ENCODE measurements at places on chromosomes 5 and 9.
A peak's percentile ranks its signal among the peaks of the same experiment; 100 is the strongest.

GRCh38 chr9:5389109-5389732 is 48.5 kb downstream of the PLGRKT start:
- no peak for DNase-seq

DNA sequence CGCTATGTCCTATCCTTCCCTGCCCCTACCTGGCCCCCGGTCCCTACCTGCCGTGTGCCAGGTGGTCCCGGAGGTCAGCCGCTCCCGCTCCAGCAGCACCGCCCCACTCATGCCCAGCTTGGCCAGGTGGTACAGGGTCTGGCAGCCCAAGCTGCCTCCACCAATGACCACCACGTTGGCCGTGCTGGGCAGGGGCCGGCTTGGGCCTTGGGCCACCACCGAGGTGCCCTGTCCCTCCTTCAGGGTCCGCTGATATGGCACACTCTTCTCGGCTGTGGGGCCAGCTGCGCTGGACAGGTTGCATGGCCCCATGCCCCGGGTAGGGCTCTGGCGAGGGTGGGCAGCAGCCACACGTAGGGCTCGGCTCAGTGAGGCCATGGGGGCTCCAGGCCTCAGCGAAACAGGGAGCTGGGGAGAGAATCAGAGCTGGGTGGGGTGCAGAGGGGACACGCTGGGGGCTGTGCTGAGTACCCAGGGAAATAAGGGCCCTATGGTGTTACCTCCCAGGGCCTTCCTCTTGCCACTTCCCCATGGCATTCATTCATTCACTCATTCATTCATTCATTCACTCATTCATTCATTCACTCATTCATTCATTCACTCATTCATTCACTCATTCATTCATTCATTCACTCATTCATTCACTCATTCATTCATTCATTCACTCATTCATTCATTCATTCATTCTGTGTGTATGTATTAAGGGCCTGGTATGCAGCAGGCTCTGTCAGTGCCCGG is 4.2 kb downstream of the SARDH start:
- no peak for DNase-seq

- DNase-seq: no peak
These were observed 2.2 kb downstream of the GAS1 start for GRCh38 chr9:86944796-86945727.

DNA sequence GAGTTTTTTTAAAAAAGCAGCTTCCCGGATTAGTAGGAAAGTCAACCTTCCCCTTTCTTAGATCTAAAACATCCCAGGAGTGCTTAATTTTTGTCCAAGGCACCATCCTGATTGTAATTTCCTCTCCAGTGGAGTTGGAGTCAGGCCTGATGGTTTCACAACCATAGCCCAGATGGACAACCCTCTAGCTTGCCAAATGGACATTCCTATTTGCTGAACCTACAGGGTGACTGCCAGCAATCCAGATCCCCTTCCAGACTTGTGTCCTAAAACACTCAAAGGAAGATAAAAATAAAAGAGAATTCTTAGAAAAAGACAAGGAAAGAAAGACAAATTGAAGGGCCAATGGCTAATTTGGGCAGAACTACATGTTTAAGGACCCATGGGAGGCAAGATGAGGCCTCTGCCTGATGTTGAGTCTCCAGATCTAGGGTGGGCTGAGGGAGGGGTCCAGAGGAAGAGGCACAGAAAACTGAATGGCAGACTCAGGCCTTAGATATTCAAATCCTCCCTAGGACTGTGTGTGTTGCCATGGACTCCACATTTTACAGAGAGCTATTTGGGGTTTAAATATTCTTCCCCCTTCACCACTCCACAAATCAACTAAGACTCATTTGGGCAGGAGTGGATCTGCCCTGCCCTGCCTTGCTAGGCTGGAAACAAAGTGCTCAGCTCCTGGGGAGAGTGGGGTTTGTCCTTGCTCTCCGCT is 38.5 kb upstream of the SLC44A1 start:
- peak; percentile 52 for DNase-seq

DNA sequence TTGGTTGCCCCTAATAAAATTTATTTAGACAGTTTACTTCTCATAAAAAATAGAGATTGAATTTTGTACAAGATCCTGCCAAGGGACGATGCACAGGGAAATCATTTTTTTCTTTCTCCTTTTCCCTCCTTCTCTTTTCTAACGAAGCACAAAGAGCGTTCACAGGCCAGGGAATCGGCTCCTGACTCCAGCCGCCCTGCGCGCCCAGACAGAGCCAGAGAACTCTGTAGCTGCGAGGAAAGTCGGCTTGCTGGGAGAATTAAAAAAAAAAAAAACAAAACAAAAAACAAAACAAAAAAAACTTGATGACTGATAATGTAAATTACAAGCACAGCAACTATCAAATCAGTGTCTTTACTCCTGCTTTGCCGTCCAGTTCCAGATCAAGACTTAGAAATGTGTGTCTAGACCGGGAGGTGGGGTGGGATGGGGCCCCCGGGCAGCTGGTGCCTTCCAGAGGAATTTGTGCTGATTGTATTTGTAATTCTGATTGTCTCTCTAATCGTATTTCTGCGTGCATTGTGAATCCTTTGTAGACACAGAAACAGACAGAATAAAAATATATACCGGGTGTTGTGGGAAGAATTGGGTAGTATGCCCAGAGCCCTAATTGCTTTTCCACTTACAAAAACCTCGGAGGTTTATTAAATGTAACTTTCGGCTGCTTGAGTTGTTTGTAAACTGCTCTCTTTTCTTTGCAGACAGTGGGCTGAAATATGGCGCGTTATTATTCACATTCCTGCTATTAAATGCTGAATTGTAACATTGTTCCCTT is 3.6 kb upstream of the OTP start:
- no peak for DNase-seq

DNA sequence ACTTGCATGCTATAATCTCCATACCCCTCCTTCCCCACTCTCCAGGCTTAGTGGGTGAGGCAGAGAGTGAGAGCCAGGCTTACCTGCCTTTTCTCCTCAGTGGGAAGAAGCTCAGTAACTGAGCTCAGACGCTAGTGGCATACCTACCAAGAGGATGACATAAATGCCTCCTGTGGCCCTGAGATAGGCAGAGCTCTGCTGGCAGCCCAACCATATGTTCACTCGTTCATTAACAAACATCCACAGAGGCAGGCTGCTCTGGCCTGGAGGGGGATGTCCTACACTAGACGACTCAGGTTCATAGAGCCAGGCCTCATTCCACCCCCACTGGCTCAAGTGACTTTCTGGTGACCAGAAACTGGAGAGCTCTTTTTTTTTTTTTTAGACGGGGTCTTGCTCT is 81.3 kb downstream of the THBS4 start:
- no peak for DNase-seq

DNA sequence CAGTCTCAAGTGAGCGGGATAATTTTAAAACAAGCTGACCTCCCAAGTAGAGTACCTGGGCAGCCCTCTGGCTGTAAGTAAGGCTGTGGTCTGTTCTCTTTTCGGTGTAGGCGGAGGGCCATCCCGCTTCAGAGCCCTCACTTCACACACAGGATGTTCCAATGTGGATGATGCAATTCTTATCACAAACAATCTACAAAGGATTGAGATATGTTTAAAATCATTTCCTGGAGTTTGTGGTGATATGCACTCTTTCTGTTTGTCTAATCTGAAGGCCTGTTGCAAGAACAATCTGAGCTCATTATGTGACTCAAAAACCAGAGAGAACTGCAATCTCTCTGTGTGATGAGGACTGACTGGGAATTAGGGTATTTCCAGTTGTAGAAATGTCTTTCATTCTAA is 42.5 kb downstream of the ITGA2 start:
- DNase-seq: peak; percentile 31

- DNase-seq: no peak
These were observed 338.8 kb downstream of the ARL15 start for GRCh38 chr5:53971551-53971950.

GRCh38 chr5:21889581-21889980 is 963.6 kb downstream of the CDH12 start:
- no peak for DNase-seq

DNA sequence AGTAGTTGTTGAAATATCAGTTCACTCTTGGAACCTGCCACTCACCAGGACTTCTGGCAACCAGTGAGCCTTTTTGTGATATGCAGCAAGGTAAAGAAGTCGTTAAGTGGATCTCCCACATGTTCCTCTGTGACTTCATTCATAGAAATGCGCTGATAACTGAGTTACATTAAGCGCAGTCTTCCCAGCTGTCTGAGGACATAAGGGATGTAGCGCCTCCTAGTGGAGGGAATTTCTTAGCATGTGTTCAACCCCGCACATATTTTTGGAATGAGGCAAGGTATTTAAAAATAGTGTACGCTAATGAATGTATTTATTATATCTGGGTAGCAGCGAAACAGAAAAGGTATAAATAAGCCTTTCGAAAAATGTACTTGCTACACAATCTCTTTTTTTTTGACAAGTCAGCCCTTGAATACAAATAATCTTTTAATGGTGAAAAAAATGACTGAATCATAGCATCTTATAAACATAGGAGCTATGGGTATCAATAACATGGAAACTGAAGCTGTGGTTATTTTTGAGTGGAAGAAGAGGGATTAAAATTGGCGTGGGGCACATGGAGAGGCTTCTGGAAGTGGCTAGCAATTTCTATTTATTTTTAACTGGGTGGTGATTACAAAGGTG is 38.0 kb downstream of the PALM2AKAP2 start:
- peak; percentile 81 for DNase-seq

DNA sequence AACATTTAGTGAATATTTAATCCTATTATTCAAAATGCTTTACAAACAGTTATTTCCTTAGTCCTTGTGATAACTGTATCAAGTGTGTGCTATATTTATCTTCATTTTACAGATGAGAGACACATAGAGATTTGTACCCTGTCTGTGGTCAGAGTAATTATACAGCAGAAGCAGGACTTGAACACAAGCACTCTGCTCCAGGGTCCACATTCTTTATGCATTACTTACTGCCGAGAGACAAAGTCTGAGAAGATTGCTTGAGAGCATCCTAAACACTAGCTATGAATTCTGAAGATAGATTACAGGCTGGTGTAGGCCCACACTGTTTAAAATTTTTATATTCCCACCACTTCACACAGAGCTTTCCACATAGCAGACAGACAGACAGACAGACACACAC is 926.1 kb upstream of the DMAC1 start:
- DNase-seq: no peak

DNA sequence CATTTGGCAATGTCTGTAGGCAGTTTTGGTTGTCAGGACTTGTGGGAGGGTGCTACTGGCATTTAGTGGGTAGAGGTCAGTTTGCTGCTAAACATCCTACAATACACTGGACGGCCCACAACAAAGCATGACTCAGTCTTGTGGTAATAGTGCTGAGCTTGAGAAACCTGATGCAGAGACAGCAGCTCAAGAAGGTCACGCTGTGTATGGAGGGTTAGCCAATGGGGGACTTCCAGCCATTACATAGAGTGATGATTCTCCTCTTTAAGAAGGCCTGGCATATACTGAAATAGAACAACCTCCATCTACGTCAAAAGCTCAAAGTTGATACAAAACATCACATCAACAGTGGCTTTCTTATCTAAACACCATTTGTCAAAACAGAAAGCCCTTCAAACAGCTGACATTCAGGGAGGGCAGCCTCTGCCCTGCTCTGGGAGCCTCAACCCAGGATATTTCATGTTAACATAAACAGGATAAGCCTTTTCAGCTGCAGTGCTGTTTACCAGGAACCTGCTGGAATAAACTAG is 143.0 kb downstream of the GPBP1 start:
- DNase-seq: peak; percentile 60

- no peak for DNase-seq
These were observed 163.4 kb downstream of the FER start for GRCh38 chr5:108911055-108911454.

GRCh38 chr5:185095-186070 is 5.9 kb upstream of the LRRC14B start:
- no peak for DNase-seq

DNA sequence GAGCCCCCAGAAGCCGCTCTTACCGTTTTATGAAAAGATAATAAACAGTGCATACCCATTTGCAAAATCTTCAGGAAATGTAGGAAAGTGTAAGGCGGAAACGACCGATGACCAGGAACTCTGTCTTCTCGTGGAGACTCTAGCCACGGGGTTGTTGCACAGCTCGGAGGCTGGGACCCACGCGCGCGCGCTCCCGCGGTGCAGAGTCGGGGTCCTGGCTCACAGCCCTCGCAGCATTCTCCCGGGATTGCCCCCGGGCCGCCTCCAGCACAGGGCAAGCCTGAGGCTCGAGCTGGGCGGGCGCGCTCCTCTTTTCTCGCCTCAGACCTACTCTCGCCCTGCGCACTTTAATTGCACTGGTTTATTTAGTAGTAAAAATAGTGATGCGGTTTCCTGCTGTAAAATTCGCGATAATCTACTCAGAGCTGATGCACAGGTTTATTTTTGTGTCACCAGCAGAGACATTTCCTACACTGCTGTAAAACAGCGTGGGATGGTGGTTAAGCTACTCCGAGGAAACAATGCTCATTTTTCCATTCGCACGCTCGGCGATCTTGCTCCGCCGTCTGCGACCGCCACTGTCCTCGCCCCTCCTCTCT is 15.5 kb downstream of the TRIM7 start:
- DNase-seq: no peak

GRCh38 chr9:137163365-137163715 is 6.5 kb downstream of the LRRC26 start:
- no peak for DNase-seq

- no peak for DNase-seq
These were observed 31.5 kb upstream of the ZCCHC9 start for GRCh38 chr5:81269751-81270393.

- no peak for DNase-seq
These were observed 338.2 kb downstream of the NFIB start for GRCh38 chr9:13975611-13976290.

DNA sequence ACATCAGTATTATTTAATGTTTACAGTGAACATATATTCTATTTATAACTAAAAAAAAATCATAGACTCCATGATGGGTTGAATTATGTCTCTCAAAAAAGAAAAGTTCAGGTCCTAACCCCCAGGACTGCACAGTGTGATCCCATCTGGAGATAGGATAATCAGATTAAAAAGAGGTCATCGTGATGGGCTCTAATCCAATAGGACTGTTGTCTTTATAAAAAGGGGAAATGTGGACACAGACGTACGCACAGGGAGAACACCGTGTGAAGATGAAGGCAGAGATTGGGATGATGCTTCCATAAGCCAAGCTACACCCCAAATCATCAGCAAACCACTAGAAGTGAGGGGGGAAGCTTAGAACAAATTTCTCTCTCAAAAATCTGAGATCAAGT is 221.4 kb downstream of the SNX18 start:
- no peak for DNase-seq

DNA sequence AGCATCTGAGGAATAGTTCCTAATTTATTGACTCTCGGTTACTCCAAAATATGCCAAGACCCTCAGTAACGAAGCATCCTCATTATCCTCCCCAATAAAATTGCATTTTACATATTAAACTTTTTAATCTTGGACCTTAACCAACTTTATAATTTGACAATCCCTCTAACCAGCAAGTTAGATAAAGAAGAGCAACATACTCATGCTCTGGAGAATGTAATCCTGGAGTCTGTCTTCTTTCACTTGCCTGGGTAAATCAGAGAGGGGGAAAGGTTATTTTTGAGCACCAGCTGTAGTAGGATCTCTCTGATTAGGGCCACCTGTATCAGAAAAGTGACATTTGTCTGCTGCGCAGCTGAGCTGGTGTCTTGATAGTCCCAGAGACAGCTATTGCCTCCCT is 59.8 kb downstream of the NDFIP1 start:
- DNase-seq: no peak

All from PC-9 (cell line).